RWPE2 (cell line): ENCODE measurements at places on chromosomes 13 and 19.

DNA sequence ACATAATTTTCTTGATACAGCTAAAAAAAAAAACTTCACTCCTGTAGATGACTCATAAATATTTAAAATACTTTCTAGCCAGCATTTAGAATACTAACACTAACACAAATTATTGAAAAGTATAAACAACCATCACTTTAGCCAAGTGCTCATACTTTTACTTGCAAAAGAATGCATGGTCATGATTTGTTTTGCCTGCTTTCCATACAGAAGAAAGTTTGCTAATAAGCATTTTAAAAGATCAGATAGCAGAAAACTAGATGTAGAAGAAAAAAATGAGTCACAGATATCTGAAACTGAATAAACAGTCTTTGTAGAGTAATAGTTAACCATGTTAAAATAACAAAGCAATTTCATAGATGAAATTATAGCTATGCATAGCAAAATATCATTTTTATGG is 2280.4 kb upstream of the PCDH20 start:
- no peak for DNase-seq

- DNase-seq, result peak; percentile 85
Measured at GRCh38 chr19:51799034-51799773, 4.2 kb downstream of the FPR3 start.

DNA sequence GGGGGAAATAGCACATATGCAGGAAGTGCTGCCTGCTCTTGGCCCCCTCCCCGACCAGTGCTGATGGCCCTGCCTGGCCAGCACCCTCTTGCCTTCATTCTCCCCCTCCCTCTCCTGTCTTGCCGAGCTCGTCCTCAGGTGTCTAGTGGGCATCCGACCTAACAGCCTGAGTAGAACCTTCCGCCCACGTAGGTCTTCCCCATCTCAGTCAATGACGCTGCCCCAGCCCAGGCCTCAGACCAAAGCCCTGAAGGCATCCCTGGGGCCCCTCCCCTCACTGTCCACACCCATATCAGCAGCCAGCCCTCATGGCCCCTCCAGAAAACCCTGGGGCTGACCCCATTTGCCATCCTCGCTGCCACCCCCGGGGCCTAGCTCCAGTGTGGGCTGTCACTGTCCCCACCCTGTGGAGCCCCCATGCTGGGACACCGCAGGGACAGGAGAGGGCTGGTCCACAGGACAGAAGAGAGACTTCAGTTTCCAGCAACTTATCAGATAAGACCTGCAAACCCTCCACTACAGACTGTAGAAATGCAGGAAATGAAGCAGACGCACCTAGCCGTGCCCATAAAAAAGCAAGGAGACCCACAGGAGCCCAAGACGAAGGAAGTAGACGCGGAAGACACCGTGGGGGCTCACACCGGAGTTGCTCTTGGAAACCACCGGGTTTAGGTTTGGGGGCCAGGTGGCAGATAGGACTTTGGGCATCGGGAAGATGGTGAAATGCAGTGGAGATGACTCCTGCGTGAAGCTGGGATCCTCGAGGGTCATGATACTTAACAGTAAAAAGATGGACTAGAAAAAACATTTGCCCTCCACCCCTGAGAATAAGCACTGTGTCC is 38.3 kb downstream of the AP1M1 start:
- DNase-seq, result no peak

DNA sequence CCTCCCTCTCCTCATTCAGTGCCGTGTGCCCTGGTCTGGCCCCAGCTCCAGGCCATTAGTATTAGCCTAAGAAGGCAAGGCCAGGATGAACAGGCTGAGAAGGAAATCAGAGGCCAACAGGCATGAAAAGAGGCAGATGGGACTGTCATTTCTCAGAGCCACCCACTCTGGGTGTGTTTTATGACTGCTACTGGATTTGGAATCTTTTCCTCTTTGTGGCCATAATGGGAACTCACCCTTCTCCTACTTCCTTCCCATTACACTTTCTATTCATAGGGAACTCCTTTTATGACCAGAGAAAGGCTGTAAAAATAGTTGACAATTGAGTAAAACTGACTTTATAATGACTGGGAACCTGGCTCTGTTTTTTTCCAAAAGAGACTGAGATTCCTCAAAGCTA is 17.7 kb downstream of the CEACAM8 start:
- DNase-seq, result no peak

- no peak for DNase-seq
Measured at GRCh38 chr13:98301721-98302120, 124.7 kb upstream of the RNF113B start.
